Stimulated activated CD8-positive, alpha-beta memory T cell treated with anti-CD3 and anti-CD28 coated beads, Interleukin-15, amount 100 ng/mL, for 1 hour (primary cell): ENCODE measurements at places on chromosomes 7 and 10.

DNA sequence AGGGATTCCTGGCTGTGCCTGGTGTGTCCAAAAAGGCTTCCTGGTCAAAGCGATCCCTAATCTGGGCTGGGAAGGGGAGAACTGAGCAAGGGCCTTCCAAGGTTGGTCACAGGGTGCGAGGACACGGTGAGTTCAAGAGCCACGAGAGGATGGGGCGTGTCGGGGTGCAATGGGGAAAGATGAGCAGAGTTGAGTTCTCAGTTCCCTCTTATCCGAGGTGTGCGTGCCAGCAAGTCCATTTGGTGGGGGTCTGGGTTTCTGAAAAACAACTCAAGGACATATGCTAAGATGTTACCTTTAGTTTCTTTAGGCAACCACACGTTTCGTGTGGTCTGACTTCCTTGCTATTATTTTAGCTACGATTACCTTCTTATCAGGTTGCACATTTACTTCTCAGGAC is 1.3 kb downstream of the ZNF775 start:
- no peak for DNase-seq

DNA sequence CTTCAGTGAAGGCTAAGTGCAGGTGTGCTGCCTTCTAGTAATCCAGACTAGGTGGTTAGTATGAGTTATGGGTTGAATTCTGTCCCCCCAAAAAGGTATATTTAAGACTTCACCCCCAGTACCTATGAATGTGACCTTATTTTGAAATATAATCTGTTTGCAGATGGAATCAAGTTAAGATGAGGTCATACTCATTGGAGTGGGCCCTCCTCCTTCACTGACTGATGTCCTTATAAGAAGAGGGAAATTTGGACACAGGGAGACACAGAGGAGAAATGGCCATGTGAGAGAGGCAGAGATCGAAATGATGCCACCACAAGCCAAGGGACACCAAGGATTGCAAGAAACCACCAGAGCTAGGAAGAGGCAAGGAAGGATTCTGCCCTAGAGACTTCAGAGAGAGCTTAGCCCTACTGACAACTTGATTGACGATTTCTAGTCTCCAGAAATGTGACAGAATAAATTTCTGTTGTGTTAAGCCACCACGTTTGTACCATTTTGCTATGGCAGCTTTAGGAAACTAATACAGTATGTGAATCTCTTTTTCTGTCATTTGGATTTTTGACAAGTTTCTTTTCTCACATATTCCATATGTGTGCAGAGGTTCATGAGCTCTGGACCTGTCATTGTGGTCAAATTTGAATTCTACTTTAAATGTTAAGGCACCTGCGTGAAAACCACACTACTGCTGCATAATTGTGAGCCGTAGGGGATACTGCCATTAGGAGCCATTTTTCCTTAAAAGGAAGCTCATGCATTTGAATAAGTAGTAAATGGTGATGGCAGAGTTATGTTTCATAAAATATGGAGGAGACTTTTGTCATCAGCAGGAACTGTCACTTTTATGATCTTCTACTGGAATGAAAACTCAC is 2.6 kb upstream of the RPA3 start:
- DNase-seq, result no peak

DNA sequence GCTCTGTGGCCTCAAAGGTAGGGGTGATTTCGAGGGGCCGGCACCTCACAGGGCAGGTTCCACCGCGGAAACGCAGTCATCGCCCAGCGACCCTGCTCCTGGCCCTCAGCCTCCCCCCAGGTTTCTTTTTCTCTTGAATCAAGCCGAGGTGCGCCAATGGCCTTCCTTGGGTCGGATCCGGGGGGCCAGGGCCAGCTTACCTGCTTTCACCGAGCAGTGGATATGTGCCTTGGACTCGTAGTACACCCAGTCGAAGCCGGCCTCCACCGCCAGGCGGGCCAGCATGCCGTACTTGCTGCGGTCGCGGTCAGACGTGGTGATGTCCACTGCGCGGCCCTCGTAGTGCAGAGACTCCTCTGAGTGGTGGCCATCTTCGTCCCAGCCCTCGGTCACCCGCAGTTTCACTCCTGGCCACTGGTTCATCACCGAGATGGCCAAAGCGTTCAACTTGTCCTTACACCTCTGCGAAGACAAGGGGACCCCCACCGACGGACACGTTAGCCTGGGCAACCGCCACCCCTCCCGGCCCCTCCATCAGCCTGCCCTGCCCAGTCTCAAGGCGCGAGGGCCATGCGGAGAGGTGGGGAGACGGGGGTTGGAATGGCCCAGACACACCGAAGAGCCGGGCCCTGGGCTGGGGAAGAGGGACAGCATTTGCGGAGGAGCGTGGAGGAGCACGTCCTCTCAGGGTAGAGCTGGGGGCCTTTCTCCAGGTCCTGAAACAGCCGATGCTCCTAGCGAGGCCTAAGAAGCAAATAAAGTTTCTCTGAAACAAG is 6.0 kb downstream of the SHH start:
- no peak for DNase-seq

DNA sequence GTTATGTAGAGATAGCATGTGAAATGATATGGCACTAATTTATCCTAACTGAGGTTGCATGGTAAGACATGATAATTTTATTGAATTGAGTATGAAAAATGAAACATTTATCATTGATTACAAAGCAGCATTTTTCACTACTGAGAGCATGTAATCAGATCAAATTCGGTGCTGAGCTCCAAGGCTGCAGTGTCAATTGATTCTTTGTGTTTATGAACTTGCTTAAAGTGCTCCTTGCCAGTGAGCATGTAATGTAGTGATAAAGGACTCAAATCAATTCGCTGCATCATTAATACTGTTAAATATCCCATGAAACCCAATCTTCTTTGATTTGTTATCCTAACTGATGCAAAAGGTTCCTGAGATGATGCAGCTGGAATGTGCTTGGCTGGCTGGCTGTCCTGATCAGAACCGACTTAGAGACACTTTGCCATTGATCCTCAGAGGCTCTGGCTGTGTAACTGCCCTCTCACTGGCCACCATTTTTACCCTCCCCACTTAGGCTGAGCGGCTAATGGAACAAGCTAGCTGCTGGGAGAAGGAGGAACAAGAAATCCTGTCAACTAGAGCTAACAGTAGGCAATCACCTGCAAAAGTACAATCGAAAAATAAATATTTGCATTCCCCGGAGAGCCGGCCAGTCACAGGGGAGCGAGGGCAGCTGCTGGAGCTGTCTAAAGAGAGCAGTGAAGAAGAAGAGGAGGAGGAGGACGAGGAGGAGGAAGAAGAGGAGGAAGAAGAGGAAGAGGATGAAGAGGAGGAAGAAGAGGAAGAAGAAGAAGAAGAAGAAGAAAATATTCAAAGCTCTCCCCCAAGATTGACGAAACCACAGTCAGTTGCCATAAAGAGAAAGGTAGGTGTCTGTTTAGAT is 89.8 kb upstream of the SAMD8 start:
- DNase-seq, result no peak

DNA sequence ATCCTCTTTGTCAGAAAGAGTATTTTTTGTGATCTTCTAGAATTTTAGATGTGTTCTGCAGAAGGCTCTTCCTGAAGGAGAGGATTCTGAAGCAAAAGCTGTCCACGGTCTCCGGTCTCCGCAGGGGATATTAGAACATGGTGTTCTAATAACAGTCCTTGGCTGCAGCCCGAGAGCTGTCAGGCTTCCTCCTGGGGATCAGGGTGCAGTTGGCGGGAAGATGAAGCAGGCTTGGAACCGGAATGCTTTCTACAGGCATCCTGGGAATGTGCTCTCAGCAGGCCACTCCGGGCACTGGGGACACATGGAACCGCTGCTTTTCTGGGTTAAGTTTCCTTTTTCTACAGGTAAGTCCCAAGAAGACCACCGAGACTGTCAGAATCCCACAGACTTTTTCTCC is 118.6 kb upstream of the PARD3 start:
- no peak for DNase-seq

DNA sequence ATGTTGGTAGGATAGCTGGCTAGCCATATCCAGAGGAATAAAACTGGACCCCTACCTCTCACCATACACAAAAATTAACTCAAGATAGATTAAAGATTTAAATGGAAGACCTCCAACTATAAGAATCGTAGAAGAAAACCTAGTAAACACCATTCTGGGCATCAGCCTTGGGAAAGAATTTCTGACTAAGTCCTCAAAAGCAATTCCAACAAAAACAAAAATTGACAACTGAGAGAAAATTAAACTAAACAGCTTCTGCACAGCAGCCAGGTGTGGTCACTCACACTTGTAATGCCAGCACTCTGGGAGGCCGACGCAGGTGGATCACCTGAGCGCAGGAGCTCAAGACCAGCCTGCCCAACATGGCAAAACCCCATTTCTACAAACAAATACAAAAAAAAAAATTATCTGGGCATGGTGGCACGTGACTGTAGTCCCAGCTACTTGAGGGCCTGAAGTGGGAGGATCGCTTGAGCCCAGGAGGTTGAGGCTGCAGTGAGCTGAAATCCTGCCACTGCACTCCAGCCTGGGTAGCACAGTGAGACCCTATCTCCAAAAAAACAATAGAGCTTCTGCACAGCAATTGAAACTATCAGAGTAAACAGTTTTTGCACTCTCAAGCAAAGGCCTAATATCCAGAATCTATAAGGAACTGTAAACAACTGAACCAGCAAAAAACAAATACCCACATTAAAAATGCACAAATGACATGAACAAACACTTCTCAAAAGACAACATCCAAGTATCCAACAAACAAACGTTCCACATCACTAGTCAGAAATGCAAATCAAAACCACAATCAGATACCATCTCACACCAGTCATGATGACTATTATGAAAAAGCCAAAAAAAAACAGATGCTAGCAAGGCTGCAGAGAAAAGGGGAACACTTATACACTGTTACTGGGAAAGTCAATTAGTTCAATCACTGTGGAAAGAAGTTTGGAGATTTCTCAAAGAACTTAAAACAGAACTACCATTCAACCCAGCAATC is 4.8 kb downstream of the CRPPA start:
- DNase-seq, result no peak

DNA sequence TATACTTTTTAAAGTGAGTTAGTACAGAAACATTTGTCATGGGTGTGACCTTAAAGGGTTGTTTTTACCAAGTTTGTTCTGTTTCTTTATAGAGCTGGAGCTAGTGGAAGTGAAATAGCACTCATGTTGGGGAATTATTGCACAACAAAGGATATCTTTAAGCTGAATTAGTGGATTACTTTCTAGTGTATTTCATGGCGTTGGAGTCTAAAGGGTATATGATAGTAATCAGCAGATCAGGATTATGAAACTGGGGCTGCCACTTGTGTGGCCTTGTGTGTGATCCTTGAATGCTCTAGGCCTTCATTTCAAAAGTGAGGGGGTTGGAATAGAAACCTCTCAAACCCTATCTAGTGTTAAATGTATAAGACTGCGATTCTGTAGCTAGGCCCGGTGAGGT is 123.6 kb downstream of the LYZL1 start:
- no peak for DNase-seq

DNA sequence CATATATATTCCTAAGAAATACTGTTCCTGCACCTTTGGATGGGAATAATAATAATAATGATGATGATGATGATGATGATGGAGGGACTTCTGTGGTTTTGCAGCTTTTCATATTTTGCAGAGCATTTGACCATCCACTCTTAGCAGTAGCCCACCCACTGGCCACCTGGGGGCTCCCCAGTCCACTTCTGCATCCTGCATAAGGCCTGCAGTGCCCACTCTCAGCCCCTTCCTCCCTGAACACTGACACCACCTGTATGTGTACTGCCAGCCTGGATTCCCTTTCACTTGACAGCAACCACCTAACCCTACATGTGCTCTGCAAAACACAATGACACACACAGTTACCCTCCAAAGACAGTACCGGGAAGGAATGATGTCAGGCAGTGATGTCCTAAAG is 131.4 kb downstream of the ADAM12 start:
- DNase-seq, result no peak

DNA sequence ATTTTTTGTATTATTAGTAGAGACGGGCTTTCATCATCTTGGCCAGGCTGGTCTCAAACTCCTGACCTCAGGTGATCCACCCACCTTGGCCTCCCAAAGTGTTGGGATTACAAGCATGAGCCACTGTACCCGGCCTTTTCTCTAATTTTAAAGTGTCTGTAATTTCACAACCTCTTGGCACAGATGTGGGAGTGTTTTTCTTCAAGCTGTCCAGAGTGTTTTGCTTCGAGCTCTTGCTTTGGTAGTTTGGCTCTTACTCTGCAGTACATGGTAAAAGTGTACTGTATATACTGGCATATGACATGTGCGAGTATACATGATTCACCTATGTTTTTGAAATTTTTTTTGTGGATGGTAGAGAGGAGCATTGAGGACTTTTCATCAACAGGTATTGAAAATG is 9.8 kb downstream of the SRGN start:
- DNase-seq, result no peak
